ENCODE measurements at places on chromosomes 13 and 19.

DNA sequence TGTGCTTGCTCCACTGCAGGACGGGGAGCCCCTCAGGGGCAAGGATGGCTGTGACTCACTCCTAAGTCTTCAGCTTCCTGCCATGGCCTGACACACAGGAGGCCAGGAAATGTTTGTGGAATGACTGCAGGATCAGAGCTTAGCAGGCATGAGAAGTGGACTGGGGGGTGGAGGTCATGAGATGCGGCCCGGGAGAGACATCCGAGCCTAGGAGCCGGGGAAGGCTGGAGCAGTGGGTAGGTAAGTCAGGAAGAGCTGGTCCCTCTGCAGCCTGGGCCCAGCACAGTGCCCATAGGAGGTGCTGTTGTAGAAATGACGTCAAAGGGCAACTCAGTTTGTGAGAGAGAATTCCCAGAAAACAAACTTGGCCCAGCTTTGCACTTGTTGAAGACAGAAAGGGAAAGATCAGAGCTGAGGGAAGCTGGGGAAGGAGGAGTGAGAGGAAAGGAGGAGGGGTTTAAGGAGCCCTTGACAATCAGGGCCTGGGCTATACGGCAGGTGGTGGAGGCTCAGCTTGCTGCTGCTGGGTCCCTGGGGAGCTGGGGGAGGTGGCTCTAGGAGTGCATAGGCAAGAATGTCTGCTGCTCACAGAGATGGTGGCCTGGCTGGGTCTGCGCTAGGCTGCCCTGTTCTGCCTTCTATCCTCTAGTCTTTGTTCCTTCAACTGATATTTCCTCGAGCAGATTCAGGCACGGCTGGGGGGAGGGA is 18.5 kb downstream of the POU2F2 start:
- no peak for DNase-seq

DNA sequence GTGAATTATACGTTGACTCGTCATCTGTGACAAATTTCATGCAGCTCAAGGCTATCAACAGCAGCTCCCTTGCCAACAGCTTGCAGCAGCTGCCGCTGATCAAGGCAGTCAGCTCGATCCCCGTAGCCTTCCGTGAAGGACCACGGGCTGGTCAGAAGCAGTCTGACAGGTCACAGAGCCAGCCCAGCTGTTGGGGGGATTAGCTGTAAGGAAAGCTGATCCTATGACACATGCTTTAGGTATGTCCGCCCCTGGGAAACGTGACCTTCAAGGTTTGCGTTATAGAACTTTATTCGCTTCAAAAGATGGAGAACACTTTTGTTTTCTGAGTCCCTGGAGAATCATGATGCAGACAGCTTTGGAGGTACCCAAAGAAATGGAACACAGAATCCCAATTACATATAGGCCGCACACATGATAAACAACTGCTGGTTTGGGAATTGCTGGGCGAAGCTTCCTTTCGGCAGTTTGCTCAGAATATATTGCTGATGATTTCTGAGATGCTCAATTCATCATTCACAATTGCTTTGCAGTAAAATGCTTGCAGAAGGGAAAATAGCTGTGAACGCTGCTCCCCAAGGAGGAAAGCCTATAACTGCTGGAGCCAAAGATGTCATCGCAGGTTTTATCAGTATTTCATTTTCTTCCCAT is 62.6 kb upstream of the USP29 start:
- DNase-seq: no peak

- DNase-seq: no peak
These were observed 39.3 kb upstream of the RGCC start for GRCh38 chr13:41418027-41418426.

GRCh38 chr13:31878495-31878894 is 139.2 kb downstream of the RXFP2 start:
- DNase-seq: no peak

GRCh38 chr13:26255691-26256277 is 1.9 kb downstream of the CDK8 start:
- DNase-seq: peak; percentile 9
